Osteocyte (in vitro differentiated cells): ENCODE measurements at places on chromosomes 3 and 15. TPM values are rescaled to one million over a fixed set of nuclear protein-coding genes. Genes with fewer than 3 reads are reported as not detected.
A peak's percentile ranks its signal among the peaks of the same experiment; 100 is the strongest.

DNA sequence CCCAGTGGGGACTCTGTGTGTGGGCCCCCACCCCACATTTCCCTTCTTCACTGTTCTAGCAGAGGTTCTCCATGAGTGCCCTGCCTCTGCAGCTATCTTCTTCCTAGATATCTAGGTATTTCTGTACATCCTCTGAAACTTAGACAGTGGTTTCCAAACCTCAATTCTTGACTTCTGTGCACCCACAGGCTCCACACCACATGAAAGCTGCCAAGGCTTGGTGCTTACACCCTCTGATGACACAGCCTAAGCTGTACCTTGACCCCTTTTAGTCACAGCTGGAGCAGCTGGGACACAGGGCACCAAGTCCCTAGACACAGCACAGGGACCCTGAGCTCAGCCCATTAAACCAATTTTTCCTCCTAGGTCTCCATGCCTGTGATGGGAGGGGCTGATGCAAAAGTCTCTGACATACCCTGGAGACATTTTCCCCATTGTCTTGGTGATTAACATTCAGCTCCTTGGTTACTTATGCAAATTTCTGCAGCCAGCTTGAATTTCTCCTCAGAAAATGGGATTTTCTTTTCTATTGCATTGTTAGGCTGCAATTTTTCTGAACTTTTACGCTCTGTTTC, 304.5 kb downstream of the OTOL1 start:
- no peak overlapping the region for H3K27ac ChIP-seq
- H3K4me3 ChIP-seq, result no peak overlapping the region
- H3K36me3 ChIP-seq, result no peaks in the 10 kb centered on the region
- H3K27me3 ChIP-seq, result peaks cover 7% of the 10 kb centered on the region

- peaks cover 33% of the 10 kb centered on the region for H3K36me3 ChIP-seq
- H3K27ac ChIP-seq, result peak overlapping the region; percentile 48
- H3K4me3 ChIP-seq, result peak overlapping the region; percentile 36
These were observed 9.3 kb downstream of the TRA2B start for GRCh38 chr3:185928496-185928895.

- H3K36me3 ChIP-seq, result no peaks in the 10 kb centered on the region
- H3K4me1 ChIP-seq, result no peaks in the 10 kb centered on the region
- DNase-seq, result no peak
- H3K27me3 ChIP-seq, result no peaks in the 10 kb centered on the region
These were observed 29.7 kb downstream of the EPHB1 start for GRCh38 chr3:134824791-134825190.

GRCh38 chr3:190301591-190301990, 20.7 kb downstream of the CLDN1 start:
- H3K27me3 ChIP-seq, result no peaks in the 10 kb centered on the region
- H3K4me3 ChIP-seq, result no peak overlapping the region
- no peak for DNase-seq

GRCh38 chr3:171237009-171237385, 210.5 kb upstream of the SLC2A2 start:
- H3K4me3 ChIP-seq, result no peak overlapping the region
- H3K27me3 ChIP-seq, result no peaks in the 10 kb centered on the region
- DNase-seq, result no peak
- peaks cover 14% of the 10 kb centered on the region for H3K4me1 ChIP-seq
- H3K27ac ChIP-seq, result no peak overlapping the region

- H3K27me3 ChIP-seq, result no peaks in the 10 kb centered on the region
- peaks cover 10% of the 10 kb centered on the region for H3K36me3 ChIP-seq
- peak overlapping the region; percentile 97 for H3K27ac ChIP-seq
- no peak for DNase-seq
These were observed 378 bp upstream of the FEM1B start for GRCh38 chr15:68277131-68277602.

DNA sequence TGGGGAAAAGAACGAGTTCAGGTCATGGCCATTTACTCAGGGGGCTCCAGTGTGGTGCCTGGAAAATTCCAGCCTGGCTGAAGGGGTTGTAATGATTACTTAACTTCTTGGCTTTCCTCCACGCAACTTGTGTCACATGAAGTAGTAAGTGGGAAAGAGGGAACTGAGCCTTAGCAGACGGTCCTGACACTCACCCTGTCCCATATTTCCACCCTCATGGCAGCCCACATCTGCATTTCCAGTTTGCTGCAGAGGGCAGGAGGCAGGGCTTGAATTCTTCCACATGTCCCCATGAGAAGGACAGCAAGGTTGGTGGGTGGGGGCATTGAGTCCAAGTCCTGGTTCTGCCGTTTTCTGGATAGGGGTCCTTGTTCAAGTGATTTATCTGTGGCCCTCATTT, 7.8 kb upstream of the CAMP start:
- no peak overlapping the region for H3K27ac ChIP-seq
- H3K4me1 ChIP-seq, result peaks cover 3% of the 10 kb centered on the region
- no peak overlapping the region for H3K4me3 ChIP-seq

GRCh38 chr3:44093531-44093930, 148.2 kb upstream of the TOPAZ1 start:
- no peaks in the 10 kb centered on the region for H3K36me3 ChIP-seq
- no peak overlapping the region for H3K27ac ChIP-seq
- no peak overlapping the region for H3K4me3 ChIP-seq
- DNase-seq, result no peak

- no peak overlapping the region for H3K27ac ChIP-seq
- H3K4me1 ChIP-seq, result peaks cover 5% of the 10 kb centered on the region
- no peaks in the 10 kb centered on the region for H3K36me3 ChIP-seq
- no peak overlapping the region for H3K4me3 ChIP-seq
- no peak for DNase-seq
These were observed 54.7 kb downstream of the QTRT2 start for GRCh38 chr3:114111060-114111770.

- H3K36me3 ChIP-seq, result peaks cover 11% of the 10 kb centered on the region
- no peak overlapping the region for H3K4me3 ChIP-seq
- H3K4me1 ChIP-seq, result peaks cover 3% of the 10 kb centered on the region
- H3K27me3 ChIP-seq, result no peaks in the 10 kb centered on the region
- DNase-seq, result no peak
These were observed 16.0 kb downstream of the TM2D3 start for GRCh38 chr15:101635944-101636727.

GRCh38 chr3:62997369-62997768, 122.2 kb upstream of the CADPS start:
- no peak overlapping the region for H3K4me3 ChIP-seq
- H3K27me3 ChIP-seq, result no peaks in the 10 kb centered on the region
- H3K27ac ChIP-seq, result no peak overlapping the region
- H3K4me1 ChIP-seq, result no peaks in the 10 kb centered on the region
- H3K36me3 ChIP-seq, result no peaks in the 10 kb centered on the region
- DNase-seq, result no peak

- H3K27me3 ChIP-seq, result no peaks in the 10 kb centered on the region
- no peak for DNase-seq
- H3K4me1 ChIP-seq, result no peaks in the 10 kb centered on the region
- no peaks in the 10 kb centered on the region for H3K36me3 ChIP-seq
- no peak overlapping the region for H3K4me3 ChIP-seq
- no peak overlapping the region for H3K27ac ChIP-seq
These were observed 184.0 kb upstream of the SATB1 start for GRCh38 chr3:18609187-18609586.

DNA sequence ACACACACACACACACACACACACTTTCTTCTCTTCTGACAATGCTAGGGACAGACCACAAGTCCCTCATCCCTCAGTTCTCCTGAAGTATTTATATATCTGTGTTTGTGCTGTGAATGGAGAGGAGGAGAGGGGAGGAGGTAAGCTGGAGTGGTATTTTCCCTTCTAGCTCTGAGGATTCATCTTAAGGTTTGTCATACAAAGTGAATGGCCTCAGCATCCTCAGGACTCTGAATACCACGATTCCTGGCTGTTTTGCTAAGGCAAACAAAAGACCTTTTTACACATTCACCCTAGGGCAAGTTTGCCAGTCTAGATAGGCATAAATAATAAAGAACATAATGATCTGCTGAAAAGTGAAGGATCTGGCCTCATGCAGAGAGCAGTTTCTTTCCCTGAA, 65.7 kb upstream of the CHMP2B start:
- H3K27me3 ChIP-seq, result peaks cover 14% of the 10 kb centered on the region
- H3K4me1 ChIP-seq, result no peaks in the 10 kb centered on the region
- no peak overlapping the region for H3K27ac ChIP-seq
- H3K4me3 ChIP-seq, result no peak overlapping the region

GRCh38 chr15:25406846-25407245, 32.0 kb downstream of the UBE3A start:
- no peak overlapping the region for H3K27ac ChIP-seq
- peaks cover 27% of the 10 kb centered on the region for H3K36me3 ChIP-seq
- H3K27me3 ChIP-seq, result no peaks in the 10 kb centered on the region
- DNase-seq, result no peak
- H3K4me3 ChIP-seq, result no peak overlapping the region
- H3K4me1 ChIP-seq, result peaks cover 22% of the 10 kb centered on the region

DNA sequence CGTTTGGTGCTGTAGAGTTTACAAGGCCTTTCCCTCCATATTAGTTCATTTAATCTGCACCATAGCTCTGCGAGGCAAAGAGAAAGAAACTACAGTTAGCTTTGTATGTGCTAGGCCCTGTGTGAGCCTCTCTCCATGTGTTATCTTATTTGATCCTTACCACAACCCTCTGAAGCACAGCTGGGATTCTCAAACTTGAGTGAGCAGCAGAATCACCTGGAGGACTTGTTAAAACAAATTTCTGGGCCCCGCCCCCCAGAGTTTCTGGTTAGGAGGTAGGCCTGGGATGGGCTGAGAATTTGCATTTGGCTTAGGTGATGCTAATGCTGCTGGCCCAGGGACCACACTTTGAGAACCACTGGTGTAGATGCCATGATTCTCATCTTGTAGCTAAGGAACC, 12.3 kb downstream of the CA12 start:
- DNase-seq, result no peak
- peaks cover 46% of the 10 kb centered on the region for H3K4me1 ChIP-seq
- H3K27me3 ChIP-seq, result no peaks in the 10 kb centered on the region
- no peak overlapping the region for H3K4me3 ChIP-seq
- H3K27ac ChIP-seq, result no peak overlapping the region

GRCh38 chr3:149336925-149337324, 3.5 kb upstream of the TM4SF18 start:
- H3K27ac ChIP-seq, result no peak overlapping the region
- H3K4me3 ChIP-seq, result no peak overlapping the region
- no peak for DNase-seq
- H3K4me1 ChIP-seq, result peaks cover 33% of the 10 kb centered on the region
- H3K27me3 ChIP-seq, result no peaks in the 10 kb centered on the region
- peaks cover 2% of the 10 kb centered on the region for H3K36me3 ChIP-seq

DNA sequence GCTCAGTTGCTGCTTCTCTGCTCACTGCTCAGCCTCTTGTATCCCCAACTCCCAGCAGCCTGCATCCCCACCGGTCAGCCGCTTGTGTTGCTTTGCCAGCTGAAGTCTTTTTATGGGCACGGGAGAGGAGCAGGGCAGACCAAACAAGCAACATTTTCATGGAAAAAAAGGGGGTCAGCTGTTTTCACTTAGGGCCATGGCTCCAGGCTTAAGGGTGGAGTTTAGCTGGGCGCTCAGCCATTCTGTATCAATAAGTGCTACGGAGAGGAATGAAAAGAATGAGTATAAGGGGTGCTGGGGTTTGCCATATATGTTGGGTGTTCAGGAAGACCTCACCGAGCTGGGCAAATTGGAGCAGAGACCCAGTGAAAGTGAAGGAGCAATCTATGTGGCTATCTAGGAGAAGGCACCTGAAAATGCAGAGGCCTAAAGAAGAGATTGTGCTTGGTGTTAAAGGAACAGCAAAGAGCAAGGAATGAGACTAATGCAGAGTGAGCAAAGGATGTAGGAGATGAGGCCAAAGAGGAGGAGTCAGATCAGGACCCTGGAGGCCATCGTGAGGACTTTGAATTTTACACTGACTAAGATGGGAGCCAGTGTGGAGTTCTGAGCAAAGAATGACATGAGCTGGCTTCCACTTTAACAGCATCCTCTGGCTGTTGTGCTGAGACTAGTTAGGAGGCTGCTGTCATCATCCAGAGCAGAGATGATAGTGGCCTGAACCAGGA, 16.6 kb upstream of the IREB2 start:
- H3K27ac ChIP-seq, result no peak overlapping the region
- no peaks in the 10 kb centered on the region for H3K36me3 ChIP-seq
- peaks cover 29% of the 10 kb centered on the region for H3K27me3 ChIP-seq
- H3K4me3 ChIP-seq, result no peak overlapping the region

GRCh38 chr3:30347679-30348216, 258.7 kb upstream of the TGFBR2 start:
- H3K4me3 ChIP-seq, result no peak overlapping the region
- H3K27me3 ChIP-seq, result no peaks in the 10 kb centered on the region
- H3K36me3 ChIP-seq, result no peaks in the 10 kb centered on the region
- peaks cover 54% of the 10 kb centered on the region for H3K4me1 ChIP-seq
- DNase-seq, result no peak
- peak overlapping the region; percentile 78 for H3K27ac ChIP-seq

GRCh38 chr3:50502584-50503423, 630 bp downstream of the CACNA2D2 start:
- DNase-seq, result no peak
- no peak overlapping the region for H3K27ac ChIP-seq
- no peaks in the 10 kb centered on the region for H3K36me3 ChIP-seq
- H3K4me1 ChIP-seq, result peaks cover 4% of the 10 kb centered on the region

- H3K27me3 ChIP-seq, result peaks cover 13% of the 10 kb centered on the region
- no peak overlapping the region for H3K27ac ChIP-seq
- no peak for DNase-seq
- H3K4me1 ChIP-seq, result no peaks in the 10 kb centered on the region
- no peak overlapping the region for H3K4me3 ChIP-seq
These were observed 92.1 kb downstream of the ASB7 start for GRCh38 chr15:100694381-100695021.

DNA sequence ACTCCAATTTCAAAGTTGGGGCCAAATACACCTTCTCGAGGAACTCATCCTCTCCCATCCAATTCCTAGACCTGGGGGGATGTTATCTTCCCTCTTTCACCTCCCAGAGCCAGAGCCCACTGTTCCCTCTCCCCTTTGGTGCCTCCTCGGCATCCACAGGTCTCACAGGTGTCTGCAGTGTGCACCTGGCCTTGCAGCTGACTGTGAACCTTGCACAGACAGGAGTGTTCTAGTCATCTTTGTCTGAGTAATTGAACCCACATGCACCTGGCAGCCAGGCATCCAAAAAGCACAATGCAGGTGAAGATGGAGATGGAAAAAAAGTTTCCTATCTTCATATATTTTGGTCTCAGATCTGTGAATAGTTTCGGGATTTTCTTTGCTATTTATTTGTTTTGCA, 30.8 kb downstream of the PCOLCE2 start:
- H3K27me3 ChIP-seq, result peaks cover 6% of the 10 kb centered on the region
- H3K27ac ChIP-seq, result no peak overlapping the region
- H3K4me1 ChIP-seq, result peaks cover 11% of the 10 kb centered on the region
- no peak overlapping the region for H3K4me3 ChIP-seq

The SPSB4 gene
- 2.0 and 3.3 TPM in 2 replicates for total RNA-seq

The CPNE9 gene
- total RNA-seq, result 0.26 TPM in 1 of 2 replicates, not detected in the other

The EFCC1 gene
- total RNA-seq, result 0.13 TPM in 1 of 2 replicates, not detected in the other

The BFSP2 gene
- total RNA-seq, result not detected in 2 replicates

The B3GNT5 gene
- total RNA-seq, result 20.6 and 24.3 TPM in 2 replicates

The ANP32A gene
- total RNA-seq, result 155 and 159 TPM in 2 replicates

The PRR20G gene
- total RNA-seq, result not detected in 2 replicates
